ENCODE measurements at places on chromosomes 13 and 19.

DNA sequence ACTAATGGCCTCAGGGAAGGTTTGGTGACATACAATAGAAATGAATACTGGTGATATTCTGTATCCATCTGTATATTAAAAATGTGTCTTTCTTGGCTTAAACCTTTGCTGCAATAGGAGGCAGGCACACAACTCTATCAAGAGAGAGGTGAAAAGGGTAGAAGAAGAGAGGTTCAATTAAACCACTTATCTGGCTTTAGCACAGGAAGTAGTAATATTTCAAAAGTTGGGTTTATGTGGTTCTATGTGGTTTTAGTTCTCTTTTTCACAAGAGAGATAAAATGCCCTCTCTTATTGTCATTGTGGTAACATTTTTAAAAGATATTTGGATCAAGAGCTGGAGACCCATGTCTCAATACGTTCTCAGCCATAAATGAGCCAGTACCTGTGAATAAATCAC is 146.2 kb upstream of the FNDC3A start:
- no peak for DNase-seq

GRCh38 chr19:40768869-40769268 is 6.5 kb upstream of the MIA start:
- DNase-seq = no peak

- DNase-seq = no peak
These were observed at the start of gene TRAPPC6A for GRCh38 chr19:45177817-45178261. Gene TRAPPC6A, minus strand, starts transcription at chr19:45178237. Its CDS starts 19 bp downstream, at chr19:45178218.

GRCh38 chr19:2359992-2360685 is at the start of gene TMPRSS9:
Gene TMPRSS9, plus strand, starts transcription at chr19:2360265. Its CDS starts 29,521 bp downstream, at chr19:2389786.
- DNase-seq = no peak

DNA sequence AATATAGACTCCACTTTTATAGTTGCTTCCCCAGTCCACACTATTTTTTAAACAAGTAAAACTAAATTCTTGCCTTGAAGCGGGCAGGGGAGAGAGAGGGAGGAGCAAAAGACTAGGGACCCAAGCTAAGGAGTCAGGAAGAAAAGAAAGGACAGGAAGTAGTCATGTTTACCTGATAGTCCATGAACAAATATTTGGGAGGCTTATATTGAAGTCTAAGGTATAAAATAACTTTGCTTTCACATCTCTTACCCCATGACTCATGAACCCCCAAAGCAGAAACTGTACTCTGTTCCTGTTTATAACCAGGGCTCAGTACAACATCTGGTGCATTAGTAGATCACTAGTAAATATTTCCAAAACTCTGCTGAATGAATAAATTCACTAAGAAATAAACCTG is 67.3 kb downstream of the ZAR1L start:
- DNase-seq = peak; percentile 5

GRCh38 chr19:3673506-3674439 is 26.5 kb downstream of the PIP5K1C start:
- no peak for DNase-seq

DNA sequence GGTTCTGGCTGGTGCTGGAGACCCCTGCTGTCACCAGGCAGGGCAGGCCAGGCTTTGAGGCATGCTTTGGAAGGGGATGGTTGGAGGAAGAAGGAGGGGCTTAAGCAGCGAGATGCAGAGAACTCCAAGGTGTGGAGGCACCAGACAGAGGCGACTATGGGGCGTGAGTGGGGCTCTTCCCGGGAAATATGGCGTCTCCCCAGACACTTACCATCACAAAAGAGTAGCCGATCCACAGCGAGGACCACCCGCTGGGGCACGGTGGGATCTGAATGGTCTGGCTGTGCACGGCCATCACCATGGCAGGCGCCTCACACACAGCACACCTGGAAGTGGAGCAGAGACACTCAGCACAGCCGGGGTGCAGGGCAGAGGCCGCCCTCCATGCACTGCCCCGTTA is 151.9 kb downstream of the COL4A1 start:
- DNase-seq = no peak

- DNase-seq = no peak
These were observed at the start of gene SELENOW for GRCh38 chr19:47778049-47778953. Gene SELENOW, plus strand, starts transcription at chr19:47778703. Its CDS starts 83 bp downstream, at chr19:47778786.

GRCh38 chr13:93672996-93673395 is 446.4 kb downstream of the GPC6 start:
- no peak for DNase-seq

DNA sequence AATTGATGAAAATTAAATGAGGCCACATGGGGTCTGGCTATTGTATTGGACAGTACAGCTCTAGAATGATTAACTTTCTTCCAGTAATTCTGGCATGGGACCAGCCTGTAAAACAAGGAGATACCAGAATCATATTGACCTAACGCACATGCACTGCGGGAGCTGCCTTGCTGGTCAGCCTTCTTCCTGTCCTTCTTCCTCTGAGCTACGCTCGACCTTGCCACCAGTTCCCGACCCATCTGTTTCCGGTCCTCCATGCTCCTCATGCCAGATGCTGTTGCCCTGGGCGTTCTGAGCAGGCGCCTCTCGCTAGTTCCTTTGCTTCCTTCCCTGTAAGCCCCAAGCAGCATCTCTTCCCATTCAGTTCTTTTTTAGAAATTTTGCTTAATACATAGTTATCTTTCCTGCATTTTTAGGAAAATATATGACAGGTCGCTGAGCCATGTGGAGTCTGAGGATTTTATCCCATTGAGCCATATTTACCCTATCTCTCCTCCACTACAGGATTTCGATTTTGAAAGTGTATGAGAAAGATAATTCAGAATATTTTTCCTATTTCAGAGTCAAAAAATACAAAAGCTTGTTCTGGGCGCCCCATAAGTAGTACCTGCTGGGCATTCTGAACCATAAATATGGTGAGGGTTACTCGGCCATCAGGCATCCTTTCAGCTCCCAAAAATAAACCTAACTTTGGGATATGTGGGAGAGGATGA is 38.6 kb downstream of the TNFRSF19 start:
- peak; percentile 75 for DNase-seq

All from HFF-Myc (cell line).